AG08395 (cell line): ENCODE measurements at places on chromosomes 13 and 19.

DNA sequence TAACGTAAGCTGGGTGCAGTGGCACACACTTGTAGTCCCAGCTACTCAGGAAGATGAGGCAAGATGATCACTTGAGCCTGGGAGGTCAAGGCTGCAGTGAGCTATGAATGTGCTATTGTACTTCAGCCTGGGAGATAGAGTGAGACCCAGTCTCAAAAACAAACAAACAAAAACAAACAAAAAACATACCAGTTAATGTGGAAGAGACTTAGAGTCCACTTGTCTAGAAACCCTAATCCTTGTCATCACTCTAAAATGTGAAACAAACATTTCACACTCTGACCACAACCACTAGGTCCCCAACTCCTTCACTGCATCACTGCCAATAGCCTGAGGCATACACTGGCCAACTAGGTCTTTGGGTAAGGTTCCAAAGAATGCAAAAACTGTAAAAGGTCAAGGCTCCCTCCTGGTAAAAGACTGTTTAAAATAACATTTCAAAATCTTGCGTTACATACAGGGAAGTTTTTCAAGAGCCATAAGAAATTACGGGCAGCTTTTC, 28.6 kb upstream of the CYP2B6 start:
- peak; percentile 17 for DNase-seq

DNA sequence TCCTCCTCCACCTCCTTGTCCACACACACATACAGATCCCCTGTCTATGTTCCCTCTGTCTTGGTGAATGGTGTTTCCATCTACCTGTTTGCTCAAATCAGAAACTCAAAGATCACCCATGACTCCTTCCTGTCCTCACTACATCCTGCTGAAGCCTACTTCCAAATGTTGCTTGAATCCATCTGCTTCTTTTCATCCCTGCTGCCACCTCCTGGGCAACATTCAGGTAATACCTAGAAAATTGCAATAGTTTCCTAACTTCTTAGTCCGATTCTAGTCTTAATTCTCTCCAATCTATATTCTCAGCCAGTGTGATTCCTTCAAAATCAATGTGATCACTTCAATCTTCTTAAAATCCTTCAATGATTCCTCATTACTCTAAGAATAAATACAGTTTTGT, 155.5 kb upstream of the STARD13 start:
- DNase-seq, result no peak

DNA sequence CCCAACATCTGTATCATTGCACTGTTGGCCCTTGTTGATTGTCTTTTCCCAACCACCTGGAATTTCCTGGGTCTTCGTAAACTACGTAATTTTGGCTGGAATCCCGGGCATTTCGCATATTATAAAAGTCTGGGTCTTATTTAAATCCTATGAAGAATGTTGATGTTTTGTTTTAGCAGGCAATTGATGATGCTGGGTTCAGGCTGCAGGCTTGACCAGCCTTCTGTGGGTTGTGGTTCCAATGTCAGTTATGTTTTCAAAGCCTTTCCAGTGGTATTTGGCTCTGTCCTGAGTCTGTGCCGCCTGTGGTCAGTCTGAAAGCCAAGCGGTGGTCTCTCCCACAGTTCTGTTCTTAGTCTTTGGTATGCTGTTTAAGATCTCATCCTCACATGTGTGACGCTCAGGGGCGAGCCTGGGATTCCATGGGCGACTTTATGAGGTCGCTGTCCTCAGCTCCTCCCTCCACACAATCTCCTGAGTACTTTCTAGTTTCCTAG, 12.4 kb downstream of the SLC35E1 start:
- no peak for DNase-seq

- no peak for DNase-seq
These were observed 66.3 kb upstream of the UFM1 start for GRCh38 chr13:38283346-38283745.

- DNase-seq, result peak; percentile 89
These were observed 7.1 kb downstream of the RFX2 start for GRCh38 chr19:6103217-6103644.

DNA sequence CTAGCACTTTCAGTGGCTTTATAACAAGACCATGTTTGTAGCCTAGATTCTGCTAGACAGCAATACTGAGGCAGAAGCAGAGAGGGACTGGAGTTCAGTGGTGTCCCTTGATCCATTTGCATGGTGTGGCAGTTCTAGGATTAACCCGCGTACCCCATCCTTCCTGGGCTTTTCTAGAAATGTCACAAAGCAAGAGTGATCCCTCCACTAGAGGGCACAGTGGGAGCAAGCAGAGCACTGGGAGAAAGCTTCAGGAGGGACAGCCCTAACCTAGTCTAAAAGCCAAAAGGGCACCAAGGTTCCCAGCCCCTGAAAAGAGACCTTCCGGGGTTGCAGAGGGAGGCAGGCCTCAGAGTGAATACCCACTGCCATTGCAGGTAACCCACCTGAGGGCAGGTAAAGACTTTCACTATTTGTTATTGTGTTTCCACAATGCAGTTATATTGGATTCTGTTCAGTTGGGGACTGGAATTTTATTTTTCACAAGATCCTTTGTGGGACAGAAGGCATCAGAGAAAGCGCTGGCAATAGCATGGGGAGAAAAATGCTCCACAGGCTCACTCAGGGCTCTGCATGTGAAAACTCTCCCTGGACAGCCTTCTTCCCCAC, 170.6 kb downstream of the FLT1 start:
- peak; percentile 72 for DNase-seq

GRCh38 chr13:27497563-27498230, 47.3 kb upstream of the MTIF3 start:
- no peak for DNase-seq

DNA sequence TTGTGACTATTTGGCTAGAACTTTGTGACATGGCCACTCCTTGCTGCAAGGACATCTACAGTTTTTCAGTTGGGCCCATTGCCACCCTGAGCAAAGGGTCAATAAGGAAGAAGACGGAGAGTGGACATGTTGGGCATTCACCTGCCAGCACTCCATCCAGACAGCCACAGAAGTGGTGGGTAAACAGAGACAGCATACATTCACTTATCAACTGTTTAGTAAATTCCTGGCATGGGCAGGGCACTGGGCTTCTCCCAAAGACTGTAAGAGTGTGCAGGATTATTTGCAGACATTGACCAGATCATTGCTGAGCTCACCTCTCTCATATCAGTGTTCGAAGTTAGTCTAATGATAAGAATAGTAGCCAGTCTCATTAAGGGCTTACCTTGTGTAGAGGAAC, 29.2 kb downstream of the SIPA1L3 start:
- no peak for DNase-seq

GRCh38 chr13:35475212-35475959, 1.1 kb downstream of the MAB21L1 start:
- peak; percentile 55 for DNase-seq

- no peak for DNase-seq
These were observed 236.3 kb downstream of the SLC7A1 start for GRCh38 chr13:29359181-29359580.

- no peak for DNase-seq
These were observed 113.6 kb downstream of the NBEA start for GRCh38 chr13:35055705-35056104.

DNA sequence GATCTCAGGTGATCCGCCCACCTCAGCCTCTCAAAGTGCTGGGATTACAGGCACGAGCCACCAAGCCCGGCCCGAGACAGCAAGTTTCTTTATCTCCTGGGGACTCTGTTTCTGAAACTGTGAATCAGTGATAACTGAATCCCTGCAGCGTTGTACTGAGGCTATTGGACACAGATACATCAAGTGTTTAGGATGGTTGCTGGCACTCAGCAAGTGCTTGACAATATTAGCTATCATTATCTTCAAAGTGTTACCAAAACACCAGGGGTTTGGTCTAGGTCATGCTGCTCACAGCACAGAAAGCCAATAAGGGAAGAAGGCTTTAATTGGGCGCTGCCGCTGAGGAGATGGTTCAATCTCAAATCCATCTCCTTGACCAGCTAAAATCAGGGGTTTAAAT, 20.5 kb upstream of the PNMA8C start:
- no peak for DNase-seq

DNA sequence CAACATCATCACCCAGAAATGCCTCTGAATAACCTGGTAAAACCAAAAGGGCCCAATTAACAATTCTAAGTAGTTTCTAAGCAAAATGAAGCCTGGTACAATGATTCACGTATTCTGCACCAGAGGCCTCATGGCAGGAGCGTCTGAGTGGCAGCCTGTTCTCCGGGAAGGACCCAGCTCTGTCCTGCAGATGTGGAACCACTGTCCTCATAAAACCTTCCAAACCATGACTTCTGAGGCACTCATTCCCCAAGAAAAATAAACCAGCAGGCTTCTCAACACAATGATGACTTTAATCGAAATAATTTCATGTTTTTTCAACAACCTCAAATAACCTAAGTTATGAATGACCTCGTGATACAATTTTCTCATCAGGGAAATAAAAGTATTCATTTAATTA, 89.9 kb downstream of the STK24 start:
- no peak for DNase-seq

DNA sequence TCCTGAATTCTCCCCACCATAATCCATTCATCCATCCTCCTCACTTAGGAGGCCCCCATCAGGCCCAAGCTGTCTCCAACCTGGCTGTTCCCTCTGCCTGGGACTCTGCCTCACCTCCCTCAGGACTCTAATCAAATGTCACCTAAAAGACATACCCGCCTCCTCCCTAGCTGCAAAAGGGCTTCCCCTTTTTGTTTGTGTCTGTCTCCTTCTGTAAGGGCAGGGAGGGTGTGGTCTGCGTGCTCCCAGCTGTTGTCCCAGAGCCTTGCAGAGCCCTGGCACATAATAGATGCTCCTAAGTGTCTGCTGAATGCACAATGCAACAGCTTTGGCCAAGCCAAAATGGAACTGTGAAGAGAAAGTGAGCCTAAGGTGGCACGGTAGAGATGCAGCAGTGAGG, 4.4 kb downstream of the TRIR start:
- DNase-seq, result no peak

- peak; percentile 91 for DNase-seq
These were observed at the start of gene EHD2 for GRCh38 chr19:47713046-47714021. EHD2 (plus strand) TSS chr19:47713422; CDS start chr19:47716613, 3,191 bp downstream.

DNA sequence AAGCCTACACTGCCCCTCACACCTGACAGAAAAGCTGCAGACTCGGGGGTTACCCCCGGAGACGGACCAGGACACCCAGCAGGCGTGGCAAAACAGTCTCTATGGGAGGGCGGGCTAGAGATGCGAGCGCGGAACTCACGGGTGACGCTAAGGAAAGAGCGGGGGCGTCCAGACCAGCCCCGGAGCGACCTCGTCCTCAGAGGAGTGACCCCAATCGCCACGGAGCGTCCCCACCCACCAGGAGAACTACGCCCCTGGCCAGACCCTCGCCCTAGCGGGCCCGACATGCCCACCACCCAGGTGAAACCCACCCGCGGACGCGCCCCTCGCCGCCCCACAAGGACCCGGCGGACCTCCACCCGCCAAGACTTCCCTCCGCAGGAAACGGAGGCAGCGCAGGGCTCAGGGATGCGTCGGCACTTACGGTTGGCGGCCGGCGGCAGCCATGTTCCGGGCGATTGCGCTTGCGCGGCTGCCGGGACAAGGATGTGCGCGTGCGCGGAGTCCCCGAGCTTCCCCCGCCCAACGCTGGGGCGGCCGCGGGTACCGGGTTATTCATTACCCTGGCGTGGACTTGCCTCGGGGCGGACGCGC, at the start of gene ZNF329:
ZNF329 (minus strand) TSS at position 462 of the 594 bp plus-strand sequence. CDS start 21,286 bp downstream, outside the sequence.
- DNase-seq, result peak; percentile 98

- DNase-seq, result no peak
These were observed 18.1 kb upstream of the MIER2 start for GRCh38 chr19:362683-363082.

GRCh38 chr19:32257326-32258073, 87.9 kb upstream of the ZNF507 start:
- no peak for DNase-seq

- DNase-seq, result no peak
These were observed 18.3 kb upstream of the SIGLEC6 start for GRCh38 chr19:51549533-51550324.

GRCh38 chr19:7522072-7522922, at the start of gene MCOLN1:
MCOLN1 (plus strand) TSS chr19:7522624; CDS start chr19:7522751, 127 bp downstream.
- peak; percentile 100 for DNase-seq

DNA sequence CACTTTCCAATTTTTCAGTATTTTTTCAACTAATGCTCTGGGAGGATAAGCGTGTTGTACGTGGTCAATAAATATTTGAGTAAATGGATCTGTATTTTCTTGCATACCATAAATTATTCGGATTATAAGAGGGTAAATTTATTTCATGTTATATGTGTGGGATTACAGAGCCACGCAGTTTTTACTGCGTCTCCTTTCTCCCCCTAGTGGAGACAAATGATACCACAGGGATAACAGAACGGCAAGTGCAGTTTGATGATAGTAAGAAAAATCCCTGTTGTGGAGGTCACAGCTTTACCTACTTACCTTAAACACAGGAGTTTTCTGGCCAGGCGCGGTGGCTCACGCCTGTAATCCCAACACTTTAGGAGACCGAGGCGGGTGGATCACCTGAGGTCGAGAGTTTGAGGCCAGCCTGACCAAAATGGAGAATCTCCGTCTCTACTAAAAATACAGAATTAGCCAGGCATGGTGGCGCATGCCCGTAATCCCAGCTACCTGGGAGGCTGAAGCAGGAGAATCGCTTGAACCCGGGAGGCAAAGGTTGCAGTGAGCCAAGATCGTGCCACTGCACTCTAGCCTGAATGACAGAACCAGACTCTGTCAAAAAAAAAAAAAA, 16.8 kb downstream of the MBD3L2B start:
- DNase-seq, result no peak
